ENCODE measurements at places on chromosomes 11 and 22. TPM values are rescaled to one million over a fixed set of nuclear protein-coding genes. Genes with fewer than 3 reads are reported as not detected.

The MUC6 gene
- not detected for total RNA-seq

The TPCN2 gene
- 16.8 TPM for total RNA-seq

The XNDC1N gene
- total RNA-seq = 7.0 TPM

The CRYBA4 gene
- total RNA-seq = not detected

The SYNGR1 gene
- 13.3 TPM for total RNA-seq

The EMSY gene
- total RNA-seq = 59.3 TPM

The TMEM225 gene
- not detected for total RNA-seq

The CRKL gene
- total RNA-seq = 54.9 TPM

- no peak for DNase-seq
Observed at GRCh38 chr11:95821640-95822039, 31.3 kb downstream of the CEP57 start.

DNA sequence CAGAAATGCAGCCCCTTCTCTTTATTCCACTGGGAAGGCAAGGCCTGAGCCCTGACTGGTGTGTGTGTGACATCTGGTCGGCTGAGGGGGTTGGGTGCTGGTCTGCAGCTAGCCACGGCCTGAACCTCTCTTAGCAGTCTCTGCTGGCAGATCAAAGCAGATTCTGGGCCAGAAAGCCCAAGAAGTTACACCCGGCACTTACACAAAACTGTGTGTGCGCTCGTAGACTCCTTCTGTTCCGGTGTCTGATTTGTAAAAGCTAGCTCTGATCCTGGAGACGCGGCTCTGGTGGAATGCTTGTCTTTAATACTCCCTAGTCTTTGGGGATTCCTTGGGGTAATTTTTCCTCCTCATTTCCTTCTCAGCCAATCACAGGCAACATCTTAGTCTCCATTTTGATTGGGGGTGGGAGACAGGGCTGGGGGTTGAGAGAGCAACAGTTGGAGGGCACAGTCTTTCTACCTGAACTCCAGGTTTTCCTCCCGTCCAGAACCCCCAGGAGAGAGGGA, 5.5 kb downstream of the PKNOX2 start:
- DNase-seq = peak; percentile 54

DNA sequence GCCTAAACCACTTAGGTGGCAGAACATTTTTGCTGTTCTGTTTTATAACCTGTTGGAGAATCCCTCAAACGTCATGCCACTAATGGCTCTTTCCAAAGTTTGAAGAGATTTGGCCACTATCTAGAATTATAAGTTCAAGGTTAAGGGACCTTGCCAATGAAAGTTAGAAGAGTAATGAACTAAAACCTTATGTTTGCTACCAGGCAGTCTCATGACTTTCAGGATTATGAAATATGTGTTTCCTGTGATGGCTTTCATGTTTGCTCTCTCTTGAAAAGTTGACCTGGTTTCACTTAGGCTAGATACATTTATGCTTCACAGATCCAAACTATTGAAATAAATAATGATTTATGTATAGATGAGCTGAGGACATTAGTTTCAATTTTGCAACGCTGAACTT, 340.0 kb downstream of the LRRC4C start:
- no peak for DNase-seq

DNA sequence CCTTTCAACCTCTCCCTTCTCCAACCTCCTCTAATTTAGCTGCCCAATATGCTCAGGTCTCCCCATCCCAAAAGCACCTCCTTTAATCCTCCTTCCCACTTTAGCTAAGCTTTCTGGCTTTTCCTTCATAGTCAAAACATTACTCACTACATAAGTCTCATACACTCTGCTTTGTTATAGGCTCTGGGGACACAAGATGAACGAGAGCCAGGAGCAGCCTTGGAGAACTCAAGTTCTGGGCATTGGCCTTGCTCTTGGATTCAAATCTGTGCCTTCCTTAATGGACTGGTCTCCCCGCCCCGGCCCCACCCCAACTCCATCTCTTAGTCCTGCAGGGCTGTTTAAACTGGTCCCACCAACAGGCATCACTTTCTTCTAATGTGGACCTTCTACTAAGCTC, 11.4 kb upstream of the HPX start:
- DNase-seq = no peak

DNA sequence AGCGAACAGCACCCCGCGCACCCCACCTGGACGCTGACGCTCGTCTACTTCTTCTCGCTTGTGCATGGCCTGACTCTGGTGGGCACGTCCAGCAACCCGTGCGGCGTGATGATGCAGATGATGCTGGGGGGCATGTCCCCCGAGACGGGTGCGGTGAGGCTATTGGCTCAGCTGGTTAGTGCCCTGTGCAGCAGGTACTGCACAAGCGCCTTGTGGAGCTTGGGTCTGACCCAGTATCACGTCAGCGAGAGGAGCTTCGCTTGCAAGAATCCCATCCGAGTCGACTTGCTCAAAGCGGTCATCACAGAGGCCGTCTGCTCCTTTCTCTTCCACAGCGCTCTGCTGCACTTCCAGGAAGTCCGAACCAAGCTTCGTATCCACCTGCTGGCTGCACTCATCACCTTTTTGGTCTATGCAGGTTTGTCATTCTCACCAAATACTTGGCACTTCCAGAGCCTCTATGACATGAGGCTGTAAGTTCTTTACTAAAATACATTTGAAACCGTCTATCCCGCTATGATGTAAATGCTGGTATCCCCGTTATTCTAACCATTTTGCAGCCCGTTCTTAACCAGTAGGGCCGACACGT, 535 bp downstream of the AQP11 start:
- DNase-seq = peak; percentile 41

GRCh38 chr11:85685125-85685819, 723 bp downstream of the CCDC89 start:
- DNase-seq = peak; percentile 98

DNA sequence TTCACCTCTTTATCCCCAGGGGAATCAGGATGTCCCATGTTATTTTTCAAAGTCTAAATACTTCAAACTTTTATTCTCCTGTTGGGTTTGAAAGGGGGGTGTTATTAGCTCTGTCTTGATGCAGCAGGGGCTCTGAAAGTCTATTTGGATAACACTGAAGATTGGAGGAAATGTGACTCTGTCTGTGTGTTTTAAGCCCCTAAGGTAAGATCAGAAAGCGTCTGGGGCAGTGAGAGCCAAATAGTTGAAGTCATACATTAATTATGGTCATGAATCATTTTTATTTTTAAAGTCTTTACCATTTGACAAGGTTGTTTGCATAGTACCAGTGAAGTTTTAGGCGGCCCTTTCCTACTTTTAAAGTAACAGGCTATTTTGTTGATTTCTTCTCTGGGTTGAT, 139.0 kb downstream of the UVRAG start:
- no peak for DNase-seq

GRCh38 chr11:108220721-108221336, 1.6 kb downstream of the NPAT start:
- DNase-seq = peak; percentile 34

GRCh38 chr11:101516546-101516945, 67.3 kb downstream of the TRPC6 start:
- DNase-seq = no peak

DNA sequence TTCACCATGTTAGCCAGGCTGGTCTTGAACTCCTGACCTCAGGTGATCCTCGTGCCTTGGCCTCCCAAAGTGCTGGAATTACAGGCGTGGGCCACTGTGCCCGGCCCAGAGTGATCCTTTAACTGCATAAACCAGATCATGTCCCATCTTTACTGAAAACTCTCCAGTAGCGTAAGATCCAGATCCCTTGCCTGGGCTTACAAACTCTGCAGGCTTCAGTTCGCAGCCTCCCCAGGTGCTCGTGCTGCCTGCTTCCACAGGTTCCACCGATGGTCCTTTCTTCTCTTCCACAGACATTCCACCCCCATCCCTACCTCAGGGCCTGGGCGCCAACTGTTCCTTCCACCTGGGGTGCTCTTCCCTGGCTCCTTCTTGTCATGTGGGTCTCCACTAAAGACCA, 88.8 kb upstream of the SHANK2 start:
- no peak for DNase-seq

GRCh38 chr11:11000579-11001283, 142.9 kb upstream of the ZBED5 start:
- DNase-seq = no peak

DNA sequence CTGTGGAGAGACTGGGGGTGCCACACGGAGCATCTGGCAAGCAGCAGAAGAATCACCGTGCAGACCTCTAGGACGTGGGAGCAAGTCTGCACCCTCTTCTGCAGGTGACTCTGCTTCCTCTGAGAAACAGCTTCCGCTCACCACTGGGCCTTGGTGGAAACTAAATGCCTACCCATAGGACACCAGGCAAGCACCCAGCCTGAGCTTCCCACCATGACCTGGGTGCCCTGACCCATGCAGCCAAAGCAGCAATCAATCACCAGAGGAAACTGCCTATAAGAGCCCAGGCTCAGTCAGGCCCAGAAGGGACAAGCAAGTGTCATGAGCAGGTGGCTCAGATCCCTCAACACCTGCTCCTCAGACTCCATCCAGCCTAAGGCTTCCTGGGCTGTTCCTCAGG, 63.4 kb downstream of the IGLL5 start:
- DNase-seq = no peak

DNA sequence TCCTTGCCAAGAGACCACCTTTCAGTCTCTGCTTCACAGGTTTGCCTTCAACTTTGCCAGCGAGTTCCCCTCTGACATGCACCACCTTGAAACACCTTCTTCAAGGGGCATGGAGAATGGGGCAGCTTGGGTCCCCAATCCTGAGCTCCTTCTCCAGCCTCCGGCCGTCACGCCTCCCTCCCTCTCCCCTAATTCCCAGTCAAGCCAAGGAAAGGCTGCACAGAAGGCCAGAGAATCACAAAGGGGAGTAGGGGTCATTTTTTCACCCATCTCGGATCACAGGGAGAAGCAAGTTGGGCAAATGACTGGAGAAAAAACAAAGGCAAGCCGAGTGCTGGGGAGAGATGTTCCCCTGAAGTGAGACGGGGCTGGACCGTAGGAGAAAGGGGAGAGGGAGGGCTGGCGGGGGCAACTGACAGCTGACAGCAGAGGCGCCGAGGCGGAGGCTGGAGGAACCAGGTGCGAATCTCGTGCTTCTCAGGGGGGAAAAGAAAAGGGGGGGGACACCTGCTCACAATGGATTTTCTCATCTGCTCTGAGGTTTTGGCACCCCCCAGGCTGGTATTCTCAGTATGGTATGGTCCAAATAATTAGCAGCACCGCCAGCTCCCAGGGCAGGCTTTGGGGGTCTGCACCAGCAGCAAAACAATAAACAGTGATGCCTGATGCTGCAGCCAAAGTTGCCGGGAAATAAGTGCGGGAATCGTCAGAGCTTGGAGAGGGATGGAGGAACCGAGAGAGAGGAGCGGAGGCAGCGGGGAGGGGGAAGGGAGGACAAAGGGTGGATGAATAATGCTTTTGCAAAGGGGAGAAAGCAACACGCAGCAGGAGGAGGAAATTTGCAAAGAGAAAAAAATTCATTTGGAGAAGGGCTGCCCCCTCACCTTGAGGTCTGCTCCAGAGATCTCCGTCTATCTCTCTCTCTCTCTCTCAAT, 644 bp downstream of the YPEL4 start:
- peak; percentile 59 for DNase-seq

DNA sequence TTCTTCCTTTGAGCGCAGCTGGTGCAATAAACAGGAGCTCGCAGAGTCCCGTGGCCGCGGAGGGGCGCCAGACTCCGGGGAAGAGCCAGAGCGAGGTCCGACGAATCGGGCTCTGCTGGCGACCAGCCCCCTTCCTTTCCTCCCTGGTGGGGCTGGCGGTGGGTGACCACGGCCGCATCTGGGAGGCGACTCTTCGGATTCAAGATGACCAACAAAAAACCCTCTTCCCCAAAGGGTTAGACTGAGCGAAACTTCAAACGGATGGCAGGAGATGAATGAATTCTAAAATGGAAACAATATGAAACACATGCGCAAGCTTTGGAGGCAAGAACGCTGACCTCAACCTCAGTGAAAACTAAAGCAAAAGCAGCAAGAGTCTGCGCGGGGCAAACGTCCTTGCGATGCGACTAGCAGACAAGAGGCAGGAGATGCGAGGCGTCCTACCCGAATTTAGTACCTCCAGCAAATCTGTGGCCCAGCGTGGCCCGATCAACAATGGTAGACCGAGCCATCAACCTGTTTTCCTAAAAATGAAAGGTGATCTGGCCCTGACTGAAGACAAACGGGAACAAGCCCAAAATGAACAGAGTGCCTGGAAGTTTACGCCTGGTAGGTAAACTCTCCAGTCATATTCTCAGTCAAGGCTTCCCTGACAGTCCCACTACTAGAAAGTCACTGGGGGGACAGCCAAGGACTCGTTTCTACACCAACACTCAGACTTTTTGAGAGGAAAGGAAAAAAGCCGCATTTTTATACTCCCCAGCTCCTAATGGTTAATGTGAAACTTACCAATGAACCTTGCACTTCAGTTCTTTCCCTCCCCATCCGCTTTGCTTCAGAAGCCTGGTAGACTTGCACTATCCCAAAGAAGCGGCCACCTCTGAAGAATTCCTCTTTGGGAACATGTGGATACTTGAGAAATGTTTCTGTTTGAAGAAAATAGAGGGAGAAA, 11.6 kb downstream of the MMP3 start:
- peak; percentile 42 for DNase-seq

DNA sequence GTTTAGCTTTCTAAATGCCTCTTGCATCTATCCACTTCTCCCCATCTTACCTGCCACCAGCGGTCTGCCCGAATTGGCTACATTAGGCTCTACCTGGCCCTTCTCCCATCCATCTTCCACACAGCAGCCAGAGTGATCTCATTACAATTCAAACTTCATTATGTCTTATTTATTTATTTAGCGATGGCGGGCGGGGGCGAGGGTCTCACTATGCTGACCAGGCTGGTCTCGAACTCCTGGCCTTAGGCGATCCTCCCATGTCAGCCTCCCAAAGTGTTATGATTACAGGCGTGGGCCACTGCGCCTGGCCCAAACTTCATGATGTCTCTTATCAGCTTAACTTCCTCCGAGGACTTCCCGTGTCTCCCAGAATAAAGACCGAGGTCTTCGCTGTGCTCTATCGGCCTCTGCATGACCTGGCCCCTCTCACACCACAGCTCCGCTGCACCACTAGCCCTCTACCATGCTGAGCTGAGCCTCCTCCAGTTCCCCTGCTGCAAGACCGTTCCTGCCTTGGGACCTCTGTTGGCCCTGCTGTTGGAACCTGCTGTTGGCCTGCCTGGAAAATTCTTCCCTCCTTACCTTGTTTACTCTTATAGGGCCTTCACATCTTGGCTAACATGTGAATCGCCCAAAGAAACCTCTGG, 870 bp upstream of the CTTN start:
- peak; percentile 28 for DNase-seq

- no peak for DNase-seq
Observed at GRCh38 chr22:41598081-41598480, 8.4 kb upstream of the PMM1 start.

DNA sequence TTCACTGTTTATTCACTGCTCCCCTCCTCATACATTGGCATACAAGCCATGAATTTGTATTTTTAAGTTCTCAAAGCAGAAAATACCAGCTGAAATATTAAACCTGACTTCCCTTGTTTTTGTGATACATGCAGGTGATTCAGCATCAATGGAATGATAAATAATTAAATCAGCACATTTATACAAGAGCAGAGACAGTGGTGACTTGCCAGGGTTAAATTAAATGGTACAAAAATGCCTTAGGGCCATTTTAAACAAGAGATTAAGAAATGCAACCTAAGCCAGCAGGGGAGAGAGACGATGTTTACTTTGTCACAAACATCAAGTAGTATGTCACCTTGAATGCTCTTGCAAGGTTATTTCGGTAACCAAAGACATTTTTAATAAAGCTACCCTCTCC, 95.9 kb upstream of the DDI1 start:
- no peak for DNase-seq
